Fibroblast of lung (primary cell): ENCODE measurements at places on chromosomes 11 and 22. TPM values are rescaled to one million over a fixed set of nuclear protein-coding genes. Genes with fewer than 3 reads are reported as not detected.

TSSK2 gene
- not detected in 2 replicates for total RNA-seq

CALCA gene
- total RNA-seq, result not detected in 2 replicates

SOX6 gene
- total RNA-seq, result 1.8 and 5.1 TPM in 2 replicates

OR5A1 gene
- total RNA-seq, result not detected in 2 replicates

GGTLC3 gene
- not detected in 2 replicates for total RNA-seq

PRODH gene
- total RNA-seq, result 0.26 TPM in 1 of 2 replicates, not detected in the other

SPCS2 gene
- 9.2 and 11.7 TPM in 2 replicates for total RNA-seq

MUS81 gene
- total RNA-seq, result 38.8 and 56.8 TPM in 2 replicates

DDIAS gene
- total RNA-seq, result 0.26 and 2.3 TPM in 2 replicates

PIWIL4 gene
- total RNA-seq, result 3.3 and 3.6 TPM in 2 replicates

SCGB1A1 gene
- not detected in 2 replicates for total RNA-seq

NAALADL1 gene
- 26.2 and 35.5 TPM in 2 replicates for total RNA-seq

SLC22A9 gene
- total RNA-seq, result not detected in 2 replicates

LDHAL6A gene
- total RNA-seq, result not detected in 2 replicates

CAPRIN1 gene
- total RNA-seq, result 181 and 220 TPM in 2 replicates

LRRC4C gene
- total RNA-seq, result under 0.01 TPM in 2 replicates

SPECC1L gene
- total RNA-seq, result 43.4 and 46.2 TPM in 2 replicates
